Brain (organoid and tissue), 16 donors: ENCODE measurements at places on chromosomes 13 and 19.

DNA sequence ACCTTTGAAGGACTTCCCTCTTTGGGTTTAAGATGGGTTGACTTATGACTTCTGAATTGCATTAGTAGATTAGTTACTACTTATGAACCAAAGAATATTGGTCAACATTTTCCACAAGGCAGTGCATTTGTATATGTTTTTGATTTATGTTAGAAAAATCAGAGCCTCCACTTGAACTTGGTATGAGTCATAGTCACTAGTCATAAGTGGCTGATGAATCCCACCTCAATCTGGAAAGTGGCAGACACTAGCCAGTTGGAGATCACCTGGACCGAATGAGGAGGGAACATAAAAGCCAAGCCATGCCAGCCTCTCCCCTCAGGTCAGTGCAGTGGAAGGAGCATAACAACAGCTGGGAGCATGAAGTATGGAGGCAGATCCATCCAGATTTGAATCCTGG lies 39.3 kb upstream of the SPART start:
- no peak for DNase-seq

DNA sequence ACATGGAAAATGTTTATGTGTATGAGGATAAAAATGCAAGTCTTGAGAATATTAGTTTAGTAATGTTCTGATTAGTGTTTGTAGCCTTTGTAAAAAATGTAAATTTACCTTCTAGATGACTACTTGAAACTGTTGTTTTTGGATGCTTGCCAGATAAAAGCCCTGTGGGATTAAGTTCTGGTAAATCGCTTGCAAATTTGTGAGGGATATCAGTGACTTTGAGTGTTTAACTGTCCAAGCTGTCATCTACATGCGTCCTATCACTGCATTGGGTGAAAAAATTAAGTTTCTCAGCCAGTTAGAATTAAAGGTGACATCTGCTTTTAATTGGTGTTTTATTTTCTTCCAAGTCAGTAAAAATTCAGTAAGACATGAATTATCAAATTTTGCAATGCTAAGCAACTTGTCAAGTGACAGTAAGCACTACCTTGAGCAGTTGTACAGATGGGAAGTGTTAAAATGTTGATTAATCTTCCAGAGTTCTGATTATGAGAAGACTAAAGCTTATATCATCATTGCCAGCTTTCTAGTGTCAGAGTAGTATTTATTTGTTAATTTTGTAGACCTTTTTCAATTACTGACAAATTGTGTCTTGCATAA lies 88.0 kb downstream of the PCCA start:
- peak; percentile 79 for DNase-seq

GRCh38 chr19:33468361-33469170 lies 53.0 kb downstream of the PEPD start:
- DNase-seq = peak; percentile 40

DNA sequence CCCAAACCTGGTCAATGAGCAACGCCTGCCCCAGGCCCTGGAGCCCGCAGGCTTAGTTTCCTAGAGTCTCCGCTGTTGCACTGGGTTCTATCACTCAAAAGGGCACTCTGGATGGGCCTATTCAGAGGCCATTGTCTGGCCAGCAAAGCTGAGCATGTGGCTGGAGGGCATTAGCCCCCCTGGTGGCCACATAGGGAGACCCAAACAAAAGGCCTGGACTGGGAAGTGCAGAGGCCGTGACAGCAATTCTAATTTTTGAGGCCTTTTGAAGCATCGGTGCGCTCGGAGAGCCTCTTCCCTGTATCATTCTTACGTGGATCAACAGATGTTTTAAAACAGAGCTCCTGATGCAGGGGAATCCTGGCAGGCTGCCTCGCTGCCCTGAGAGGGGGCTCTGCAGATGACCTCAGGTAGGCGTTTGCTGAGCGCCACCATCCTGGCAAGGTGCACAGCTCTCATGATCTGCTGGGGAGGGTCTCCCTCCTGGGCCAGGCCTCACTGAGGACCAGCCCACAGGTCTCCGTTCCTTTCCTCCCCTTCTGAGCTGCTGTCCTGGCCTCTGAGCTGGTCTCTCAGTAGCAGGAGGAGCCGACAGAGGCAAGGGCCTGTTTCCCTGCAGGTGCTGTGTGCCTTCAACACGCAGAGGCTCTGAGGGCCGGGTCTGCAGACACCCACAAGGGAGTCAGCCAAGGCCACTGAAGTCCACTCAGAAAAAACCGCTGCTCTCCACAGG lies 190.5 kb downstream of the URI1 start:
- no peak for DNase-seq

- DNase-seq = peak; percentile 92
Measured at GRCh38 chr13:112689303-112690245, at the start of gene ATP11A. TSS of gene ATP11A (plus strand) at chr13:112690038. CDS start at chr13:112690417, 379 bp downstream.

GRCh38 chr13:46605825-46606554 lies 53.0 kb downstream of the LRCH1 start:
- no peak for DNase-seq

GRCh38 chr19:12685831-12686230 lies 2.0 kb upstream of the GNG14 start:
- no peak for DNase-seq

GRCh38 chr13:70964124-70964523 lies 855.9 kb upstream of the KLHL1 start:
- no peak for DNase-seq

DNA sequence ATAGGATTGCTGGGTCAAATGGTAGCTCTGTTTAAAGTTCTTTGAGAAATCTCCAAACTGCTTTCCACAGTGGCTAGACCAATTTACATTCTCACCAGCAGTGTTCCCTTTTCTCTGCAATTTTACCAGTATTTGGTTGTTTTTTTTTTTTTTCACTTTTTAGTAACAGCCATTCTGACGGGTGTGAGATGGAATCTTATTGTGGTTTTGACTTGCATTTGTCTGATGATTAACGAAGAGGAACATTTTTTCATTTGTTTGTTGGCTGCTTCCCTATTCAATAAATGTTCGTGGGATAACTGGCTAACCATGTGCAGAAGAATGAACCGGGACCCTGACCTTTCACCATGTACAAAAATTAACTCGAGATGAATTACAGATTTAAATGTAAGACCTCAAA lies 31.2 kb downstream of the CYP4F2 start:
- DNase-seq = no peak

DNA sequence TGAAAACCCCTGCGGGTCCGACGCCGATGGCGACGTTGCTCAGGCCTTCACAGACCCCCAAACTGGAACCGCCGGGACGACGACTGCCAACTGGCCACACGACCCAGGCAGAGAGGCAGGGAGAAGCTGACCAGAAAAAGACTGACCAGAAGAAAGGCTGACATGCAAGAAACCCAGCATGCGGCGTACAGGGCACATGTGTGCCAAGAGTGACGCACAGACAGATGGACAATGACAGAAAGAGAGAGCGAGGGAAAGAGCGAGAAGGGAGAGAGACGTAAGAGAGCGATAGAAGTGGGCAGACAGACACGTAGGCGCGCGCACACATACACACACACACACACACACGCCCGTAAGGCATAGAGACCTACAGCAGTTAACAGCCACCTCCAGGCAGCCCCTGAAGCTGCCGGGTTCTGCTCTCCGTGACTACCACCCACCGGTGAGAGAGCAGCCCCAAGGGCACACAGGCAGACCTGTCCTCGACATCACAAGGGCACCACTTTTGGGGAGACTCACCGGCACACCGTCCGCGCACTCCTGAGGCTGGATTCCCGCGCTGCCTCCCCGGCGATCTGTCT lies 67.2 kb upstream of the ZNF527 start:
- no peak for DNase-seq

- no peak for DNase-seq
Measured at GRCh38 chr13:72368031-72368430, 359.4 kb downstream of the MZT1 start.

DNA sequence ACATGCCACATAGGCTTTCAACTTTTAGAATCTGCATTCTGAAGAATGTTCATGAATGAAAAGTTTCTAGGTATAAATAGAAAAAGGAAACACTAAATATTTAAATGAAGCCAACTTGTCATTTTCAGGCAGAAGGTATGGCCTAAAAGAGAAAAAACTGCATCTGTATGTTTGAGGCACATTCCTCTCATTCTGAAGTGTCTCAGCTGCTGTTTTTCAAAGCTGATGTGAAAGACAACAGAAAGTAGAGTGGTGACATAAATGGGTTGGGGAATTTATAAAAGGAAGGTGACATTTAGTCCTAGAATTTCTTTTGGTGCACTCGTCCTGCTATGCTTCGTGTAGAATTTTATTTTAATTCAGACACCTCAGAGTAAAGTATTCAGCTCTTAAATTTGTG lies 539.6 kb upstream of the SLITRK5 start:
- DNase-seq = no peak

GRCh38 chr19:5742051-5742450 lies 21.6 kb downstream of the CATSPERD start:
- no peak for DNase-seq

DNA sequence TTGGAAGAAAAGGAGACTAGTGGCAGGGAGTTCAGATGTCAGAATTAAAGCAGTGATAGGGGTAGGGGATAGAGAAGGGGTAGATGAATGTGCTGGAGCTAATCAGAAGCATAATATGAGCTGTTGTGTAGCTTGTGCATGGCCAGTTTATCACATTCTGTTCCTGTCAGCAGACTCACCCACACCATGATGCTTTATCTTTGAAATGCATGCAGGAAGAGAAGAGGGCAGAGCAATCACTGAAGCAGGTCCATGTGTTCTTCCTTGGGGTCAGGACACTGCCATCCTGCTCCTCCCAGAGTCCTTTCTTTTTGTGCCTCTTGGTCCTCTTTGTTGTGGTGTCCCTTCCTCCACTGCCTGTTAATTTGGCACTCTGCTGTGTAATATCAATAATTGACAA lies 5.8 kb downstream of the CHAMP1 start:
- DNase-seq = no peak

GRCh38 chr13:101327871-101328270 lies 88.4 kb downstream of the NALCN start:
- no peak for DNase-seq

- DNase-seq = no peak
Measured at GRCh38 chr13:75407473-75407872, 74.5 kb downstream of the TBC1D4 start.

- peak; percentile 37 for DNase-seq
Measured at GRCh38 chr13:33017323-33017929, 1.2 kb downstream of the KL start.

DNA sequence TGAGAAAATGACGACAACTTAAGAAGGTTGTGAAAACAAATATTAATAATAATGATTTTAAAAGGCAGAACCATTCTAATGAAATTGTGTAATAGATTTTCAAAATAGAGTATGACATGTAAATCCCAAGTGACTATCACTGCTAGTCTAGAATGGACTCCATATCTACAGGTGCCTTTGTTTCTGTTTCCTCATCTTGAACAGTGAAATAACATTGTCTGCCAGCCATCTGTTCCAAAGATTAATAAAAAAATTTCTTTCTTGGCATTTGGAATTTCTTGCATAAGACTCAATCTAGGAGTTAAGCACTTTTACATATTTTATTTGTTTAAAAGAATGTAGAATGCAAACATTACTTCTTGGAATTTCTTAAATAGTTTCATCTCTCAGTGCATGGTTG lies 520.1 kb upstream of the ARGLU1 start:
- no peak for DNase-seq

GRCh38 chr13:42532561-42533335 lies 41.2 kb upstream of the TNFSF11 start:
- DNase-seq = no peak

DNA sequence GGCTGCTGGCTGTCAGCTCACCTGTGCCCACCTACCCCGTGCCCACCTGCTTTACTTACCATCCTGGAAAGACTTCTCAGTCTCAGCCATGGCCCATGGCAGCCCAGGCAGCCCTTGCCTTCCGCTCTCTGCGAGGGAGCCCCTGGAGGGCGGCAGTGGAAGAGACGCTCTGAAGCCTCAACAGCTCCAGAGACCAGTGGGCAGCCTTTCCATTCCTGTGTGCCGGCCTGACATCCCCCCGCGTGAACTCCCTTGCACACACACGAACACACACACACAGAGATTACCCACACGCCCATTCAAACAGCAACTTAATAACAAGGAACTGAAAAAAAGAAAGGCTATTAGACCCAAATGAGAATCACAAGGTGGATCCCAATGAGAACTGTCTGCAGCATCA lies 14.2 kb upstream of the RASA3 start:
- DNase-seq = no peak

DNA sequence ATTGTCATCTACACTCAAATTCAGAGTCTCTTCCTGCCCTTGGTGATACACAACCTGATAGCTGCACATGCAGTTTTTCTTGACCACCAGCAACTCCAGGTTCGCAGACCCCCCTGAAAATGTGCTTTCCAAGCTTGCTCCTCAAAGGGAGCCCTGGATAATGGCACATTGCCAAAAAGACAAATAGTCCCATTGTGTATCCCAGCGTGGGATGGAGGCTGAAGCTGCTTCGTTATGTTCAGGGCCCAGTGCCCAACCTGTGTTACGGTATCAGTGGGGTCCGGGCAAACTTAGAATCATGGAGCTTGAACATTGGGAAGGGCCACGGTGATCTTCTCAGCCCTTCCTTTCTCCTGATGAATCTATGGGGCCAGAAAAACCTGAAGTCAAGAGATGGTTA lies 173.0 kb downstream of the TEX29 start:
- no peak for DNase-seq

DNA sequence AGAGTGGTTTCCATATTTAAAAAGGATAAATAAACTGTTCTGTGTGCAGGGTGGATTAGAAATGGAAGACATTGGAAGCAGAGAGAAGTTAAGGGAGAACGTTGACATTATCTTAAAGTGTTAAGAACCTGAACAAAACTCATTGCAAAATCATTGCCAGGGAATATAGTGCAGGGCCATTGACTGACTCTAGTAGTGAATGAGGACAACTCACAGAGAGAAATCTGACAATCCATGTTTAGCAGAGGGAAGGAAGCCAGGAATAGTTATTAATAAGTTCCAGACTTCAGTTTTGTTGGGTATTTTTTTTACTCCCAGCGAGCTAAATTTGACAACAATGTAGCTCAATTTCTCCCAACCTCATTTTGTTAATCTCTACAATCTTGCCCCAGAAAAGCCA lies 554.8 kb upstream of the GPC6 start:
- no peak for DNase-seq

GRCh38 chr13:111326621-111326965 lies 6.2 kb downstream of the TEX29 start:
- DNase-seq = no peak

DNA sequence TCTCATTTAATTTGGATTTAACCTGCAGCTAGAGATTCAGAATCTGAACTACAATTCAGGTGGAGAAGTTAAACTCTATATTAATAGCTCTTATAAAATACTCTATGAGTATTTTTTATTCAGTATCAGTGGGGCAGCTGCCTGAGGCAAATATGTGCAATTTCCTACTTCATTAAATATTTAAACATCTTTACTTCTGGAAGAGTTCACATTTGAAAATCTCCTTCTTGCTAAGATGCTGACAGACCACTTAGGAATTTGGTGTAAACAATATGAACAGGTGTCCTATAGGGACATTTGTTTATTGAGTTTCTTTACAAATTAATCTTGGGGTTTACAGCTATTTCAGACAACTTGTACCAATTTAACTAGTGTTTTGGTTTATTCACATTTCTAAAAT lies 20.4 kb downstream of the STARD13 start:
- DNase-seq = no peak

GRCh38 chr13:27644302-27644701 lies 22.6 kb downstream of the POLR1D start:
- peak; percentile 42 for DNase-seq

- DNase-seq = no peak
Measured at GRCh38 chr19:10852098-10852800, 4.0 kb downstream of the C19orf38 start.
